GM12891 (cell line): ENCODE measurements at places on chromosomes 6 and 20.

DNA sequence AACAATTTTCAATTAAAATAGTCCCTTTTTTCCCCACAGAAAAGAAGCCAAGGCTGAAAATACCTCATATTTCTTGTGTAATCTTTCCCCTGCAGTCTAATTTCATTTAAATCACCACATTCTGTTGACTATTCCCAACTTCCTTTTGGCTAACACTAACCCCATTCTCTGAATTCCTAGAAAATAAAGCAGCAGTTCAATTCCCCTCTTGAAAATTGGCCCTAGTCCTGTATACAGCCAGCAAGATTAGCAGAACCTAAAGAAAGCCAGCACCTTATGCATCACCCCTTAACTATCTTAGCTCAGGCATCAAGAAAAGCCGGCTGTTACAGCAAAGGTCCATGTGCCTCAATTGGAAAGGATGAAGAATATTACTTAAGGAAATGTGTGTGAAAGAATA, 69.7 kb downstream of the MDN1 start:
- DNase-seq, result no peak

GRCh38 chr6:97524811-97525210, 241.8 kb upstream of the MMS22L start:
- no peak for DNase-seq

DNA sequence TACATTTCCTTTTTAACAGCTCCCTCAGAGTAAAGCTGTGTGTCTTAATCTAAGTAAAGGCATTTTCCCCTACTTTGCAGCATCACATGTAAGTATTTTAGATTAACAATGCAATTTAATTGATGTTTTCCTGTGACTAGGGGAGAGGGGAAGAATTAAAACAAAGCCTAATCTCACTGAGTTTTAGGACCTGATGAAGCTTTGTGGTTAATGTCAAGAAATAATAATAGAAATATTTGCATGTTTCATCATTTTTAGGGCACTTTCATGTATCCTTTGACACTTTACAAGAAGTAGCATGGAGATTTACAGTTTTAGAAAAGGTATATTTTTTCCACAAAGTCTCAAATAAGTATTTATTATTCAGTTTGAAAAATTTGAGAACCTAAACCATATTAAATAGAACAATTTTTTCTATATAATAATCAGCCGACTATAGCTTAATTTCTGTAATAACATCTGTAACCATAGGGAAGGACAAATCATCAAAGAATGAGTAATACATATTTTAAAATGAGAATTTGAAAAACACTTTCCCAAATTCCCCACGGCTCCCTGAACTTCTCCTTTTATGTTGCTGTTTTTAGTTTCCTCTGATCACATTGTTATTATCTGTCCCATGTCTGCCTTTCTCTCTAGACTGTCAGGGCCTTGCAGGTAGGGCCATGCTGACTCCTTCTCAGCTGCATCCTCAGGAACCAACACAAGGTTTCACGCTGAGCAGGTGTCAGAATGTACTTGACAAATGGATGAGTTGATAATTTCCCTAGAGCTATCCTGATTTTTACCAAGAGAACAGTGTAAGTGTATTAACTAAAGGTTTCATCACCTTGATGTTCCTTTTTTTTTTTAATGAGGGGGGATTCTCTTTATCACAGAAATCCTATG, 338.1 kb downstream of the SYNE1 start:
- DNase-seq, result no peak

DNA sequence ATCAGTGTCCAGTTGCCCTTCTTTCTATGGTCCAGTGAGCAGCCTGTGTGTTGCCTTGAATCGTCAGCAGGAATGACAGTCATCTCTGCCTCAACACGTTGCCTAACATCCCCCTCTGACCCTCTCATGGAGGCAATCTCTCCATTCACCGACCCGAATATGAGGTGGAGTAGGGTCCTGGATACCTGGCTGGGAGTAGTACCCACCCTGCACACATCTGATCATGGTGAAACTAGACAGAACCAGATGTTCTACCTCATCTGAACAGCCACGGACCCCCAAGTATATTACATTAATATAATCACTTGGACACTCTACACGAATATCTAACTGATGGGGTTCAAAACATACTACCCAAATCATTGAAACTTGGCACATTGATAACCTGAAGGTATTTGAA, 77.0 kb upstream of the COL21A1 start:
- no peak for DNase-seq

- DNase-seq, result no peak
Observed at GRCh38 chr20:21511850-21512633, 1.8 kb downstream of the NKX2-2 start.

- DNase-seq, result no peak
Observed at GRCh38 chr20:50245498-50246366, 55.1 kb downstream of the CEBPB start.

- no peak for DNase-seq
Observed at GRCh38 chr6:167907837-167908681, 81.3 kb downstream of the AFDN start.

GRCh38 chr6:1911474-1911873, 301.8 kb downstream of the FOXC1 start:
- DNase-seq, result no peak

DNA sequence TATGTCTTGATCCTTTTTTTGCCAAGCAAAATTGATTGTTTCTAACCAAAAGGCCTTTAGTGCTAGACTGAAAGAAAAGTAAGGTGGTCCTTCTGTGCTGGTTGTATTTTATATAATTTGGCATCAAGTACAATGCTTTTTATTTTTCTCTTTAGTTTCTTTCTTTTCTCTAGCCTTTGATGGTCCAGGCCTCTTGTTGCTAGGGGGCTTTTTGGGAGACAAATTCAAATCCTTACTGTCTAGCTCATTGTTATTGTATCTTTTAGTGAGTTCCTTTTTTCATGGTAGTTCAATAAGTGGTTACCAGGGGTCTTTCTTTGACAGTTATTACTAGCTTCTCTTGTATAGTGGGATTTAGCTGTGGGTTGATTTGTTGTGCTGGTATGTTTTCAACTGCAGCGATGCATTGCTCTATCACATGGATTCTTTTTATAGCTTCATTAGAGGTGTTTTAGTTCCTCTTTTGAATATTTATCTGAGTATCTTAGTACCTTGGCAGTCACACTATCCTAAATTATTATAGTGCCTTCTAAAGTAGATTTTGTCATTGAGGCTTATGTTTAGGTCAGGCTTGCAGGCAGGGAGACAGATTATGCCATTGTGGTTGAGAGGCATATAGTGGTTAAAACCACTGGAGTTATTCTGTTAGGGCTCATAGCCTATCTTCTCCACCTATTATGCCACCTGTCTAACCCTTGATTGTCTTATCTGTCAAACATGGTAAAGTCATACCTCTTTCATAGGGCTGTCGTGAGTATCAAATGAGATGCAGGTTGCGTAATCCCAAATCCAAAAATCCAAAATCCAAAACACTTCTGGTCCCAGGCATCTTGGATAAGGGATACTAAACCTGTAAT, 49.5 kb downstream of the KCNS1 start:
- DNase-seq, result no peak

- DNase-seq, result no peak
Observed at GRCh38 chr6:108134213-108134970, 31.4 kb upstream of the NR2E1 start.

DNA sequence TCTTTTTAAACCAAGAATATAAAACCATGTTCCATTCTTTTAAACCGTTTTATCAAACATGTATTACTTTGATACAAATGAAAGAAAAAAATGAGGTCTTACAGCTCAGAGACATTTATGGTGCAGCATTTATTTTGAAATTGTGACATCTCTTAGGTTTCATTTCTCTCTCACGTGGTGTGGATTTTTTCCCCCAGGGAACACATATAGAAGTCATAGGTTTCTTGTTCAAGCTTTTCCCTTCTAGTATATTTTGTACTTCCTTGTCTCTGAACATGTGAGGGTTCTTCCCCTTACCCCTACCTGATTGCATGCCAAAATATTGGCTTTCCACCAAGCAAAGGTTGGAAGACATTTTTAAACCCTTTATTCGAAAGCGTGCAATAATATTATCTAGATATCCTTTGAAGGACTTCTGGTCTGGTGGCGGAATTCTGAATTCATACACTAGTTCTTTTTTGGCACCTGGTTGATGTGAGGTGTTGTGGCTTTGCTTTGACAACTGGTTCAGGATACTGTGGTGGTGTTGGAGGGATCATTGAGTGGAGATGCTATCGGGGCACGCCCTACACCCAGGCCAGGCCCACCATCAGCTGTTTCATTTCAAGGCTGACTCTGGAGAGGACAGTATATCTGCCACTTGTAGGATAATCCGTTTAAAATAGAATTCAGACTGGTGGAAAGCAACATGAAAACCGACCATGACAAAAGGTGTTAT, 5.6 kb upstream of the FAM50B start:
- no peak for DNase-seq

DNA sequence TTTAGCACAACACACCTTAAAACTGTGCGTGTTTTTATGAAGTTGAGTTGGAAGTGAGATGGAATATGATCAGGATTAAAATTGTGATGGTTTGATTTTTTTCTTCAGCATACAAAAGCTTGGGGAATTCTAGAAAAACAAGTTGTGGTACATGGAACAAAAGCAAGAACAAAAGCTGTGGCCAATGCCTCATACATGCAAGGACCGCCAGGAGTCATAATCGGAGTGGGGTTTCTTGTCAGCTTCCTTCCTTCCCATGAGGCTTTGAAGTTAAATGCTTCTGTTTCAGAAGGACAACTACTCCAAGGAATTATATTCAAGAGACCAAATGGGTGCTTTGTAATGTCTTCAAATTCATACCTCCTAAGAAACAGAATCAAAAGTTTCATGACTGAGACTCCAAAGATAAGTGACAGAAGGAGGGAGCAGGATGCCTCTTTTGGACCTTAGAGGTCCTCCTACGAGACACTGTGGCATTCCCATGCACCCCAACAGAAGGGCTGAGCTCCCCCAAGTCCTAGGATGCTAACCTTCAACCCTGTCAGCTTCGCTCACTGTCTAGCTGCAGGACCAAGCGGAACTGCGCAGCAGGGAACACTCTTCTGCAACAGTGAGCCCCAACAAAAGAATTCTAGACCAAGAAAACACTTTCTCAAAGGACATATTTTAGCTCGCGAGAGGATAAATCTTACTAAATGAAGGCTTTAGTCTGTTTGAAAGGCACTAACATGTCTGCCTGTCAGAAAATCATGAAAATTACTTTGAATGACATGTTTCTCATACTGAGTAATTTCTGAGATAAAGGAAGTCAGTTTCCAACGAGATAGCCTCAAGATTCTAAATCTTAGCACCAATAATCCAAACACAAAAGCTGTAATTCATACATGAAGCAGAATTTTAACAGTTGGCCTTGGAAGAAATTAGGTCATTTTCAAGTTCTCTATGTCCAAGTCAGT, 108.5 kb upstream of the NHSL1 start:
- DNase-seq, result no peak

GRCh38 chr6:140537834-140538705, 1163.6 kb upstream of the CITED2 start:
- no peak for DNase-seq

GRCh38 chr6:159982731-159983506, 14.0 kb downstream of the IGF2R start:
- DNase-seq, result no peak

GRCh38 chr6:136251394-136251793, 1.3 kb upstream of the MTFR2 start:
- DNase-seq, result no peak

DNA sequence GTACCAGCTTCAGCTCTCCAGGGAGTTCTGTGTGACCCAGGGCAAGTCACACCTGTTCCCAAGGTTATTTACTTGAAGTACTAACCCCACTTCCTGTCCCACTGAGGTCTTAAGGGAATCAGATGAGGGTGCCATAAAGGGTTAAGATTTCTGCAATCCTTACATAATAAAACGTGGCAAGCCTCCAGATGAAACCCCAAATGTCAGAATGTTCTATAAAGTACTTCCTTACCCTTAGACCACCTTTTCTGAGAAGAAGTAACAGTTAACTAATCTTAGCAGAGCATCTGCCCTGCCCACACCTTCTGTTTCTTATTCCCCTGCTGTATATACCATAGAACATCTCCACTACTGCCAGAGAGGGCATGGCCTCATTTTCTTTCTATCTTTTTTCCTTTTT, 6.0 kb upstream of the AVP start:
- no peak for DNase-seq

DNA sequence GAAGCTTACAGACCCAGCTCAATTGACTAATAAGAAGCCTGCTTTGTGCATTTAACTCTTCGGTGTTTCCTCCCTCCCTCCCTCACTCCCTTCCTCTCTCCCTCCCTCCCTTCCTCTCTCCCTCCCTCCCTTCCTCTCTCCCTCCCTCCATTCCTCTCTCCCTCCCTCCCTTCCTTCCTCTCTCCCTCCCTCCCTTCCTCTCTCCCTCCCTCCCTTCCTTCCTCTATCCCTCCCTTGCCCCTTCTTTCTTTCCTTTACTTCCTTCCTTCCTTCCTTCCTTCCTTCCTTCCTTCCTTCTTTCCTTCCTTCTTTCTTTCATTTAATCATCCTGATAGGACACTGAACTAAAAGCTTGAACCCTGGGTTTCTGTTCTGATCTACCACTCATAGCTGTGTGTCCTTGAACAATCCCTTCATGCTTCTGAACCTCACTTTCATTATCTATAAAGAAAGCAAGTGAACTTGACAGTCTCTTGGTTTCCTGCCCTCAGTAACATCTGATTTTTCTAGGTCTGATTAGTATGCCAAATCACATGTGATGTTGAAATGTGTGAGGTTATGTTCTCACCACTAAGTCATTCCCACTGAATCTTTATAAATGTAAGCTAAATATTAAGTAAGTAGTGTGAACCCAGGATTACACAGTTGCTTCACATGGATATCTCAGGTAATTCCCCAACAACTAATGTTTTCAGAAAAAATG, 132.3 kb upstream of the BMP2 start:
- DNase-seq, result no peak

DNA sequence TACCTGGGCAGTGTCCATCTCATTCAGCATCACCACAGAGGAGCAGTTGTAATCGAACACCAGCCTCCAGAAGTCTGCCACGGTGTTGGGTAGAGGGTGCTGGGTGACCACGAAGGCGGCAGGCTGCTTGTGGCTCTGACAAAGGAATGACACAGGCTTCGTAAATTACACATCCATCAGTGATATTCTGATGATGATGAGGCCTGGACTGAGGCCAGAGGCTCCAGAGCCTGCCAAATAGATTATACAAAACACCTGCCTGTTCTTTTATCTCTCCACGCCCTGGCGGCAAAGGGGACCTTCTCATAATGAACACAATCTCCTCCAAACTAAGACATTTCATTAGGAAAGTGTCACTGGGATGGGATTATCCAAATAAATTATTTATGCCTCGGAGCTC, 480.2 kb upstream of the CHD6 start:
- DNase-seq, result no peak

DNA sequence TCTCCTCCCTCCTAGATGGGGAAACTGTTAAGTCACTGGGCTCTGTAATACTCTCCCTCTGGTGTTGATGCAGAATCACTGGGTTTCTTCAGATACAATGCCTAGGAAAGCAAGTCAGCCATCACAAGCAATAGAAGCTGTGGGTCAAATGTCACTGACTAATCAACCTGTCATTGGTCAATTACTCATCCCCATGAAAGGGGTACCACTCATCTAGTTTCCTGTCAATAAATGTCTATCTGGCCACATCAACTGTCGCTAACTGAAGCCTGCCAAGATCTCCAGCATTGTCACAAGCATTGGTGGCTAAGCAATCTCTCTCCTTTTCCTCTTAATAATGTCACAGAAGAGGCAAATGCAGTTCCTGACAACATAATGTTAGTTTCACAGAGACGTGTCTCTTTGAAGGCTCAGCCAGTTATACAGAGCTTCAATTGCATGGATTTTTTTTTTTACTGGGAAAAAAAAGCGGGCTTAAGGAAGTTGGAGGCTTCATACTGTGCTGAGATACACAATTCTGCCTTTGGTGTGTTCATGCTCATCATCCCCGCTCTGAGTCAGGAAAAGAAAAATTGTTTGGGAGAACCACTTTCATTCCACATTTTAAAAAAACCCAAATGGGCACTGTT, 355.9 kb downstream of the BTBD9 start:
- no peak for DNase-seq

GRCh38 chr6:815348-815738, 122.4 kb upstream of the EXOC2 start:
- DNase-seq, result no peak
